Upper lobe of left lung (tissue), 6 donors: ENCODE measurements at places on chromosomes 11 and 22. TPM values are rescaled to one million over a fixed set of nuclear protein-coding genes. Genes with fewer than 3 reads are reported as not detected.
A peak's percentile ranks its signal among the peaks of the same experiment; 100 is the strongest.

- H3K4me1 ChIP-seq: peaks cover 9% of the 10 kb centered on the region
- DNase-seq: no peak
- H3K27me3 ChIP-seq: no peaks in the 10 kb centered on the region
- no peaks in the 10 kb centered on the region for H3K36me3 ChIP-seq
- H3K27ac ChIP-seq: no peak overlapping the region
- no peak overlapping the region for H3K4me3 ChIP-seq
Measured at GRCh38 chr11:115498354-115498753, 5.9 kb downstream of the CADM1 start.

- no peak overlapping the region for H3K4me3 ChIP-seq
- no peak overlapping the region for H3K27ac ChIP-seq
- H3K4me1 ChIP-seq: peaks cover 44% of the 10 kb centered on the region
- peaks cover 28% of the 10 kb centered on the region for H3K36me3 ChIP-seq
- no peaks in the 10 kb centered on the region for H3K27me3 ChIP-seq
Measured at GRCh38 chr11:65113839-65114238, 2.2 kb downstream of the TM7SF2 start.

DNA sequence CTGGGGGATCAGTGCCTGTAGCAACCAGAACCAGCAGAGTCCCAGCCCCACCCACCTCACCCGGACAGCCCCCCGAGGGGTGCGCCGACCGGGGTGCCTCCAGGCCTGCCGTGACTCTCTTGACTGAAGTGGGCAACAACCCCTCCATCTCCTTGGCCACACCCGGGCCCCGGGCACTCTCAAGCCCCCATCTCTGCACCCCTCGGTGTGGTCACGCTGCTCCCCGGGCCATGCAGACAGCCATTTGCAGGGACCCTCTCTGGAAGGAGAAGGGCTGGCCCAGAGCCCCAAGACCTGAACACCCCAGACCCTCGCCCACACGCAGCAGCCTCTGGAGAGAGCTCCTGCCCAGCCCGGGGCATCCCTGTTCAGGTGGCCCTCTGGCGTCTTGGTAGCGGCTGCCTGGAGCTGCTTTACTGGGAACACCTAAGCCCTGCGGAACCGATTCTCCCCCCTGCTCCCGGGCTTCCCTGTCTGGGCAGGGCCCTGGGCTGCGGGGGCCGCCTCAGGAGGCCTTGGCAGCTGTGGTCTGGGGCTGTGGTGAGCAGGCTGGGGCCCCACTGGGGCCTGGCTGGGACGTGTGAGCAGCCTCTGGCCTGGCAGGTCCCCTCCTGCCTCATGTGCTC, 84.9 kb downstream of the WNT7B start:
- no peaks in the 10 kb centered on the region for H3K27me3 ChIP-seq
- no peak overlapping the region for H3K4me3 ChIP-seq
- no peaks in the 10 kb centered on the region for H3K4me1 ChIP-seq
- peak; percentile 74 for DNase-seq

DNA sequence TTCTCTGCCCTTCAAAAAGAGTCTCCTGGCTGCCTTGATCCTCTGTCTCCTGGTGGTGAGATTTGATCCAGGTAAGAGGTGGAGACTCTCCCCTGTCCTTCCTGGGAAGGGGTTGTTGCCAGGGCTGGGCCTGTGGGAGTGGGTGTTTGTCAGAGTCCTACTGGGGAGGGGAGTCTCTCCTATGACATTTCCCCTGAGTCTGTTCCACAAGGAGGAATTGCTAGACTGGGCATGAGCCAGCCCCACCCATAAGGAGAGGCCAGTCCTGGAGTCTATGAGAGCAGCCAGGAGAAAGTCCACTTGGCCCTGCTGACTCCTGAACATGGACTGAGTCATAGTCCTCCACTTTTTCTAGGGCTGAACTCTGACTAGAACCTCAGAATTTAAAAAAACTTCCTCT, 7.4 kb downstream of the PEX26 start:
- peaks cover 83% of the 10 kb centered on the region for H3K36me3 ChIP-seq
- H3K27ac ChIP-seq: no peak overlapping the region
- DNase-seq: no peak
- no peaks in the 10 kb centered on the region for H3K27me3 ChIP-seq

DNA sequence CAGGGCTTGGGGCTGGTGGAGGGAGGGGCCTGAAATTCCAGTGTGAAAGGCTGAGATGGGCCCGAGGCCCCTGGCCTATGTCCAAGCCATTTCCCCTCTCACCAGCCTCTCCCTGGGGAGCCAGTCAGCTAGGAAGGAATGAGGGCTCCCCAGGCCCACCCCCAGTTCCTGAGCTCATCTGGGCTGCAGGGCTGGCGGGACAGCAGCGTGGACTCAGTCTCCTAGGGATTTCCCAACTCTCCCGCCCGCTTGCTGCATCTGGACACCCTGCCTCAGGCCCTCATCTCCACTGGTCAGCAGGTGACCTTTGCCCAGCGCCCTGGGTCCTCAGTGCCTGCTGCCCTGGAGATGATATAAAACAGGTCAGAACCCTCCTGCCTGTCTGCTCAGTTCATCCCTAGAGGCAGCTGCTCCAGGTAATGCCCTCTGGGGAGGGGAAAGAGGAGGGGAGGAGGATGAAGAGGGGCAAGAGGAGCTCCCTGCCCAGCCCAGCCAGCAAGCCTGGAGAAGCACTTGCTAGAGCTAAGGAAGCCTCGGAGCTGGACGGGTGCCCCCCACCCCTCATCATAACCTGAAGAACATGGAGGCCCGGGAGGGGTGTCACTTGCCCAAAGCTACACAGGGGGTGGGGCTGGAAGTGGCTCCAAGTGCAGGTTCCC, at the start of gene APOC3:
TSS of gene APOC3 (plus strand) at position 383 of the 659 bp plus-strand sequence. CDS start 676 bp downstream, outside the sequence.
- no peak for DNase-seq
- H3K4me1 ChIP-seq: peaks cover 2% of the 10 kb centered on the region
- no peaks in the 10 kb centered on the region for H3K36me3 ChIP-seq
- H3K4me3 ChIP-seq: no peak within 1 kb of the TSS
- H3K27ac ChIP-seq: no peak within 1 kb of the TSS
- H3K27me3 ChIP-seq: no peaks in the 10 kb centered on the region

MFNG gene
- total RNA-seq: 74.0 TPM

DNA sequence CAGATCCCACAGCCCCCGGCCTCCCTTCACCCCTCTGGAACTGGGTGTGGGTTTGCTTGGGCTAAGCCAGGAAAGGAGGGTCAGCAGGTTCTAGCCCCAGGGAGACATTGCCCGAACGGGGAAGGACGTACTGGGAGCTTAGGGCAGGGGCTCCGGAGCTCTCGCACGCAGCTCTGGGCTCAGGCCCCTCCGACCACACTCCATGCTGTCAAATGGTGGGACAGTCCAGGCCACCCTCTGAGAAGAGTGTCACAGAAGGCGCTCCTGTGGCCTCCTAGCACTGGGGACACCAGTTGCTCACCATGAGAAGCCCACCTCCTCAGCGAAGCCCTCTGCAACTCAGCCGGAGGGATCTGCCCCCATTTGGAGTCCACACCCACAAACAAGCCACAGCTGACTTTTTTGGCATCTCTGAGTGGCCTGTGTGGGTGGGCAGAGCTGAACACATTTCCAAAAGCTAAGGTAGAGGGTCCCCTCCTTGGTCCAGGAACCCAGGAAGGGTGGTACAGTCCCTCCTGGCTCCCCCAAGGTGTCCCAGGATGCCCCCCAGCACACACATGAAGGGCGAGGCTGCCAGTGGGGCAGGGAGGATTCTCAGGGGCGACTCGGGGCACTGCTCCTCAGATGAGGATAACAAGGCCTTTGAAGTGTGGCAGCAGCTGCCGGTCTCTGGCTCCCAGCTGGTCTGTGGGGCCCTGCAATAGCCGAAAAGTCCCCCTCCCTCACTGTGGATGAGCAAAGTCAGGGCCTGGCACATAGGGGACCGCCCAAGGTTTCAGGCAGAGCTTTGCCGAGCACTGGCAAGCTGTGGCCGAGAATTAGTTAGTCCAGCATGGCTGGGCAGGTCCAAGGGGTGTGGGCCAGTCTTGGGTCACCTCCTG, 13.0 kb upstream of the TEF start:
- H3K4me3 ChIP-seq: peak overlapping the region; percentile 43
- H3K27me3 ChIP-seq: no peaks in the 10 kb centered on the region
- no peaks in the 10 kb centered on the region for H3K36me3 ChIP-seq
- peaks cover 51% of the 10 kb centered on the region for H3K4me1 ChIP-seq
- H3K27ac ChIP-seq: peak overlapping the region; percentile 69

DNA sequence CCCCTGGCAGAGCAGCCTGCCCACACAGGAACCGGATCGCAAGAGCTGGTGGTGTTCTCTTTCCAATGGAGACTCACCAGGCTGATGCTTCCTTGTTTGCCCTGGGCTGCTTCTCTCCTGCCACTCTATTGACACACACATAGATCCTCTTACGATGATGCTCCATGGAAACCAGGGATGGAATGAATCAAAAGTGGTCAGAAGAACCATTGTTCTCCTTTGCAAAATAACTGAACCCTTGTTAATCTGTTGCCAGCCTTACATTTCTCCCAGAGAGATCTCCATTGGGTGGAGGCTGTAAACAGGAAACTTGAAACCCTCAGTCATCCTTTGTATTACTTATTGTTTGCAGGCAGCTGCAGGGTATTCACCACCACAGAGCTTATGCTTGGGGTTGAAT, 24.6 kb upstream of the LDLRAD3 start:
- H3K4me1 ChIP-seq: no peaks in the 10 kb centered on the region
- no peak overlapping the region for H3K4me3 ChIP-seq
- H3K27me3 ChIP-seq: no peaks in the 10 kb centered on the region
- no peaks in the 10 kb centered on the region for H3K36me3 ChIP-seq
- no peak overlapping the region for H3K27ac ChIP-seq
- no peak for DNase-seq

PGA3 gene
- 0.67 TPM for total RNA-seq

DNA sequence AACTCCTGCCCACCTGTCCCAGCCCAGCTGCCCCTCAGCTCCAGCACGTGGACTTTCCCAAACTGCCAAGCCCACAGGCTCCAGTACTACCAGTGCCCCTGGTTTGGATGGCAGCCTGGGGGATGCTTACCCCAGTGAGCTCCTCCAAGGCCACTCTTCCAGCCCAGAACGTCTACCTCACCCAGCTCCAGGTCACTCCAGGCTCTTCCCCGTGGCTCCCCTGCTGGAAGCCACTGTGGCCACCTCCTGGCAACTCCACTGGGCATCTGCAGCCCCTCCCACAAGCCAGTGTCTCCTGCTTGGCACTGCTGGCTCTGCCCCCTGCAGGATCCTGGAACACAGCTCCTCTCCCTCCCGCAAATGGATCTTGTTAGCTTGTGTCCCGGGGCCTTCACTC, 29.3 kb downstream of the LMO1 start:
- H3K27me3 ChIP-seq: no peaks in the 10 kb centered on the region
- DNase-seq: no peak
- H3K4me1 ChIP-seq: no peaks in the 10 kb centered on the region
- H3K4me3 ChIP-seq: no peak overlapping the region
- no peak overlapping the region for H3K27ac ChIP-seq
